Activated naive CD8-positive, alpha-beta T cell treated with anti-CD3 and anti-CD28 coated beads, Interleukin-2, amount 50 U/mL, for 24 hours (primary cell): ENCODE measurements at places on chromosomes 12 and 14.
A peak's percentile ranks its signal among the peaks of the same experiment; 100 is the strongest.

DNA sequence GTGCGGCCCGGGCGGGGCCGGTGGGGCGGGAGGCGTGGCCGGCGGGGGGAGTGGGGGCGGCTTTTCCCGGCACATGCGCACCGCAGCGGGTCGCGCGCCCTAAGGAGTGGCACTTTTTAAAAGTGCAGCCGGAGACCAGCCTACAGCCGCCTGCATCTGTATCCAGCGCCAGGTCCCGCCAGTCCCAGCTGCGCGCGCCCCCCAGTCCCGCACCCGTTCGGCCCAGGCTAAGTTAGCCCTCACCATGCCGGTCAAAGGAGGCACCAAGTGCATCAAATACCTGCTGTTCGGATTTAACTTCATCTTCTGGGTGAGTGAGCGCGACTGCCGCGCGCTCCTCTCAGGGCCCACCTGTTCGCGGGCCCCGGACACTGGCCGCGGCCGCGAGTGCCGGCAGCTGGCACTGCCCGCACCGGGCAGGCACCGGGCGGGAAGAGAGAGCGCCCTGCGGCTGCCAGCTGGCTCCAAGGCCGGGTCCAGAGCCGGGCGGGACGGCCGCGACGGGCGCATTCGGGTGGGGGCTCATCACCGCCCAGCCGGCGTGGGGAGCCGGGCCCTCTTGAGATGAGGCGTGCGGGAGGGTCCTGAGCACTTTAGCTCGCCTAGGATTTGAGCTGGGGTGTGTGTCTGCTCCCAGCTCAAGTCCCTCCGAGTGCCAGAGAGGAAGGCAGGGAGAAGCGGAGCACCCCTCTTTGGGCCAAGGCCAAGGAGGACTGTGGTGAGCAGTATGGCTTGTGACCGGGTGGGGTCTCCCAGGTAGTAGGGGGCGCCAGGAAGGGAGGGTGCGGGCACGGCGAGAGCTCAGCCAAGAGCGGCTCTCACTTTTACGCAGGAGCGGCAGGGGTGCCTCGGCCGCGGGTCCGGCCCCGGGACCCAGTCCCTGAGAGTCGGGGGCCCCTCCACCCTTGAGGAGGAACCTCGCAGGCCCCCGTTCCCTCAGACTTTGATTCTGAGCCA, at the start of gene CD9:
CD9 (plus strand) TSS at position 145 of the 957 bp plus-strand sequence; CDS start at position 245, 100 bp downstream.
- peak; percentile 56 for DNase-seq

DNA sequence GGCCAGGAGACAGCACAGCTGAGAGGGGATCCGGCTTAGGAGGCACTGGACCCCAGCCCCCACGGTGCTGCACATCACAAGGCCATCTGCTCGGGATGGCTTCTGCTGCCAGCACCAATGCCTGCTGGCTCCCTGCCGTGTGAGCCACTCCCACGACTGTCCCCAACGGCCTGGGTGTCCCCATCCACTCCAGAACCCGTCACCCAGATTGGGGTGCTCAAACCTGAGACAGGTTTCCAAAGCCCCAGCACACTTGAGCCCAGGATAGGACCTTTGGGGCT, 102.4 kb downstream of the RFLNA start:
- no peak for DNase-seq

DNA sequence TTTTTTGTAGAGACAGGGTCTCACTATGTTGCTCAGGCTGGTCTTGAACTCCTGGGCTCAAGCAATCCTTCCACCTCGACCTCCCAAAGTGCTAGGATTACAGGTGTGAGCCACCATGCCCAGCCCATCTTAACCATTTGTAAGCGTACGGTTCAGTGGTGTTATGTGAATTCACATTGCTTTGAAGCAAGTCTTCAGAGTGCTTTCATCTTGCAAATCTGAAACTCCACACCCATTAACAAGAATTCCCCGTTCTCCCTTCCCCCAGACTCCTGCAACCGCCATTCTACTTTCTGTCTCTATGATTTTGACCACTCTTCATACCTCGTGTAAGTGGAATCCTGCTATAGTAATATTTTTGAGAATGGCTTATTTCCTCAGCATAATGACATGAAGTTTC, 24.9 kb upstream of the BICDL1 start:
- DNase-seq = no peak

DNA sequence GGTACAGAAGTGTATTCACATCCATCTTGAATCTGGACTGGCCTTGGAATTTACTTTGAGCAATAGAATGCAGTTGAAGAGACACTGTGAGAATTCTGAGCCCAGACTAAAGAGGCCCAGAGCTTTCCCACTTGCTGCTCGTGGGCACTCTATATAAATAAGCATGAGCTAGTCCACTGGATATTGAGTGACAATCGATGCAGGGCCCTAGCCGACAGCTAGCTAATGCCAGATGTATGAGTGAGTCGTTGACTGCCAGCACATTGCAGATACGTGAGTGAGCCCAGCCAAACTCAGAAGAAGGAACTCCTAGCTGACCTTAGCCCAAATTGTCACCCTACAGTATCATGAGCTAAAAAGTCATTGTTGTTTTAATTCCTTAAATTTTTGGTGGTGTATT, 24.9 kb downstream of the NAV3 start:
- no peak for DNase-seq
